ENCODE measurements at places on chromosomes 5 and 9.
A peak's percentile ranks its signal among the peaks of the same experiment; 100 is the strongest.

DNA sequence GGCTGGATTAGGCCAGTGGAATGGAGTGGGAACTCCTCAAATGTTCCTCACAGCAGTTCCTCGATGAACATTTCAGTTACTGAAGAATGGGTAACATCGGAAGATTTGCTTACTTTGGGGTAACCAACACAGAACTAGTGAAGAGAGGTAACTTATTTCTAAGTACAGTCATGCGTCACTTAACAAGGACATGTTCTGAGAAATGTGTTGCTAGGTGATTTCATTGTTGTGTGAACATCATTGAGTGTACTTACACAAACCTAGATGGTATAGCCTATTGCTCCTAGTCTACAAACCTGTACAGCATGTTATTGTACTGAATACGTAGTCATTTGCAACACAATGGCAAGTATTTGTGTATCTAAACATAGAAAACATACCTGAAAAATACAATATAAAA lies 228.3 kb downstream of the MAST4 start:
- no peak for DNase-seq

- DNase-seq: peak; percentile 59
Observed at GRCh38 chr9:2015581-2016407, 647 bp downstream of the SMARCA2 start.

GRCh38 chr5:82246960-82247574 lies 31.1 kb downstream of the RPS23 start:
- no peak for DNase-seq

GRCh38 chr9:88680505-88681160 lies 145.7 kb downstream of the NXNL2 start:
- no peak for DNase-seq

DNA sequence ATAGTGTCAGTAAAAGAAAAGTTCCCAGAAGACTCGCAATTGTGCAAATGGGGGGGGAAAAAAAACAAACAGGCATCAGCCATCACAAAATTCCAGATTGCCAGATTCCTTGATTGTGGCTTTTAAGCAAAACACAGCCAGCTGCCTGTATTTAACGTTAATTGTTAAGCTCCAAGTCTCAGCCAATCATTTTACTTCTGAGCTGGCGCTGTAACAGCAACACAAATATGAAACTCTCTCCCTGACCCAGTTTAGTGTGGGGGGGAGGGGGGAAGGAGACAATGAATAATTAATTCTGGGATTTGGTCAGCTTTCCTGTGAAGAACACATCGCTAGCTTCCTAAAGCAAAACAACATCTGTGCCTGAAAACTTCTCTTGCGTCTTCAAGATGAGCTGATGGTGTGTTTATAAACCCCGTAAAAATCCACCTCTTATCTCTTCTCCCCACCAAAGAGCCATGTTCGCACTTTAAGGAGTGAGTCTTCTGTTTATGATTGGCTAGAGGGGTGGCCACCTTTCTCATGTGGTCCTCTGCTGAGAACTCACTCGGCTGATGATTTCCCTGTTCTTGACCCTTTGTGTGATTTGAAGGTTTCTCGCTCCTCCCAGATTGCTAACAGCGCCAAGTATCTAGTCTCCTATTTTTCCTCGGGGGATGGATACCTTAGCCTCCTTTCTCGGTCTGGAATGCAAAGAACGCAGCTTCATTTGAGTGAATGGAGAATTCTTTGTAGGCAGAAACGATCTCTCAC lies 160.2 kb upstream of the DAPK1 start:
- peak; percentile 72 for DNase-seq

DNA sequence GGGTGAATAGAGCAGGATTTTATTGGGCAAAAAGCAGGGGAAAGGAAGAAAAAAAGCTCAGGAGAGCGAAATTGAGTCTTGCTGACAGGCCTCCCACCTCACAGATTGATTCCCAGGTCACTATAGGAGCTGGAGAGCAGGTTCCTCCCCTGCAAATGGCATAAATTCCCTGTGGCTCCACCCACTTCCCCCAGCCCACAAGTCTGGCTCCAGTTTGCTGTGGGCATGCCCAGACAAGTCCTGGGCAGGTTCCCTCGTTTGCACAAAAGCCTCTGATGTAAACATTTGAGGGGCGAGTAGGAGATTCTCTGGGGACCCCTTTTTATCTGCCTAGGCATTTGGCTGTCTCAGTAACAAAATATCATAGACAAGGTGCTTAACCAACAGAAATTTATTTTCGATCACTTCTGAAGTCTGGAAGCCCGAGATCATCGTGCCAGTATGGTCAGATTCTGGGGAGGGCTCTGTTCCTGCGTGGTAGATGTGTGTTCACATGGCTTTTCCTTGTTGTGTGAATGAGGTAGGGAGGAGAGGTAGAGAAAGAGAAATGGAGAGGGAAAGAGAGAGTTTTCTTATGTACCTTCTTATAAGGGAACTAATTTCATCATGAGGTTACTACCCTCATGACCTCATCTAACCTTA lies 614.5 kb downstream of the MAT2B start:
- DNase-seq: peak; percentile 90

DNA sequence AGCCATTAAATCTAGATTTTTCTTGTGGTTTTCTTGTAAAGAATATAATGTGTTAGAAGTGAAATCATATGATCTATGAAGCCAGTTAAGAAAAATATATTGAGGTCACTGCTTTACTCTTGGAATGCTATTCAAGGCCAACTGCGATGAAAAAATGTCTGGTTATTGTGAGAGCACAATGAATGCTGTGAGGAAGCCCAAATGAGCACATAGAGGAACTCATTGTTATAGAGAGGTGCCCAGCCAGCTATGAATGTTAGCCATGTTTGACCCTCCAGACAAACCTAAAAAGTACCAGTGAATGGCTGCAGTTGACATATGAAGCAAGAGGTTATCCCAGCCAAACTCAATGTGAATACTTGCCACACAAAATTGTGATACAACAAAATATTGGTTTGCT lies 359.8 kb upstream of the FAM174A start:
- no peak for DNase-seq

- DNase-seq: peak; percentile 63
Observed at GRCh38 chr5:40681363-40682153, 1.8 kb downstream of the PTGER4 start.

DNA sequence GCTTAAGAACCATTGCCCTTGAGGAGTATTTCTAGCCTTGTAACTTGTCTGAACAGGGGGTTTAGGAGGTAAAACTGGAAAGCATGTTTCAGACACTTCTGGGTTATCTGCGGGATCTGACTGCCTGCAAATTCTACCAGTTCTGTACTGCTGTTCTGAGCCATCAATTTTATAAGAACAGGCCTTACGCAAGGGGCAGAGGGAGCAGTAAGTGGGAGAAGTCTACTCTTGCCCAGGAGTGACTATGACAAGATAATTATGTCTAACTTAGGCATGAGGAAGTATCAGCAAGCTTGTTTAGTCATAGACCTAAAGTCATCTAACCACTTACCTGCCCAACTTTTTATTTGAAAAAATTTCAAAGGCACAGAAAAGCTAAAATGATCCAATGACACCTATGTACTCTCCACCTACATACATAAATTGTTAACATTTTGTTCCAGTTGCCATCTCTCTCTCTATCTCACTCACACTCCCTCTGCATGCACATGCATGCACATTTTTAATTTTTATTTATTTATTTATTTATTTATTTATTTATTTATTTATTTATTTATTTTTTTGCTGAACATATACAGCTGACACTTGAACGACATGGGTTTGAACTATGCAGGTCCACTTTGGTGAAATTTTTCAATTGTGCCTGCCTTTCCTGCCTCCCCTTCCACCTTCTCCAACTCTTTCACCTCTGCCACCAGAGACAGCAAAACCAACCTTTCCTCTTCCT lies 18.4 kb upstream of the DEPDC1B start:
- DNase-seq: no peak

DNA sequence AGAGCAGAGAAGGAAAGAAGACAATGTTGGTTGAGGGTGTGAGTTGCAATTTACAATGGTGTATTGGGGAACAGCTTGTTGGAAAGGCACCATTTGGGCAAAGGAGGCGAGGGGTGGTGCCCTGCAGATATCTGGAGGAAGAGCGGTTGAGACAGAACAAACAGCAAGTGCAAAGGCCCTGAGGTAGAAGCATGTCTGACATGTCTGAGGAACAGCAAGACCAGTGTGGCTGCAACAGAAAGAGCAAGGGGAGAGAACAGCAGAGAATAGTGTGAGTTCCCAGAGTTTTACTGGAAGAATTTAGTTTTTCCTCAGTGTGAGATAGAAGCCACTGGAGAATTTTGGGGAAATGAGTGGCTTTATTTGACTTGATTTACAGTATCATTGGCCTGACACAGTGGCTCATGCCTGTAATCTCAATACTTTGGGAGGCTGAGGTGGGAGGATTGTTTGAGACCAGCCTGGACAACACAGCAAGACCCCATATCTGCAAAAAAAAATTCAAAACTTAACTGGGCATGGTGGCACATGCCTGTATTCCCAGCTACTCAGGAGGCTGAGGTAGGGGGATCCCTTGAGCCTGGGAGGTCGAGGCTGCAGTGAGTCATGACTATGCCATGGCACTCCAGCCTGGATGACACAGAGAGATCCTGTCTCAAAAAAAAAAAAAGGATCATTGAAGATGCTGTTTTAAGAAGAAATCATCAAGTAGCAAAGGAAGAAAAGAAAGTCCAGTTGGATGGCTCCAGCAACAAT lies 13.6 kb downstream of the CMBL start:
- no peak for DNase-seq

DNA sequence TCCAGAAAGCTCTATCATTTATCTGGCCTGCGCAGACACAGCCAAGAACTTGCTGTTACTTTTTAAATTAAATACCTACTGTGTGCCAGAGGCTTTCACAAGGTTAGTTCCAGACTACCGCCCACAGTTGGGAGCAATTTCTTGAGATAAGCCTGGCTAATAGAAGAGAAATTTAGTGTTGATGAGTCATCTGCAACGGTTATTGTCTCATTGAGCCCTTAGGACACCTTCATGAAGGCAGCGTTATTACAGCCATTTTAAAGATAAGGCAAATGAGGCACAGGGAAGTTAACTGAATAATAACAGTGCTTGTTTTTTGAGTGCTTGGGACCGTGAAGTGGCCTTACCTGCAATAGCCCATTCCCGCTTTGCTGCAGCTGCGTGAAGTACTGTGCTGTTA lies 292.9 kb upstream of the MSX2 start:
- DNase-seq: no peak

DNA sequence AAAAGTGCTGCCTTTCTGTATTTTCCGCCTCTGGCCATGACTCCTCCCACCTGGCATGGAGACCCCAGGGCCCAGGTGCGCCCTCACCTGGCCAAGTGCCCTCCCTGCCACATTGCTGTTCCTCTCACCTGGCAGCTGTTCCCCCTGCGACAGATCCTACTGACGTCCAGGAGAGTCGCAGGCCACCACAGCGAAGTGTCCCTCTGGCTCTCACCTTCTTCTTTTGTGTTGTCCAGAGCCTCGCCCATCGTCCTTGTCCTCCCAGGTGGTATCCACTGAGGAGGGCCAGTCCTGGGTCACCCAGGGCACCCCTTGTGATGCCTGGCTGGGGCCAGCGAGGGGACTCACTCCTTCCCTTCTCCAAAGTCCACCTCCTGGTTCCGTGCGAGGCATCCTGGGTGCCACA lies 2.6 kb downstream of the NKD2 start:
- DNase-seq: peak; percentile 85

DNA sequence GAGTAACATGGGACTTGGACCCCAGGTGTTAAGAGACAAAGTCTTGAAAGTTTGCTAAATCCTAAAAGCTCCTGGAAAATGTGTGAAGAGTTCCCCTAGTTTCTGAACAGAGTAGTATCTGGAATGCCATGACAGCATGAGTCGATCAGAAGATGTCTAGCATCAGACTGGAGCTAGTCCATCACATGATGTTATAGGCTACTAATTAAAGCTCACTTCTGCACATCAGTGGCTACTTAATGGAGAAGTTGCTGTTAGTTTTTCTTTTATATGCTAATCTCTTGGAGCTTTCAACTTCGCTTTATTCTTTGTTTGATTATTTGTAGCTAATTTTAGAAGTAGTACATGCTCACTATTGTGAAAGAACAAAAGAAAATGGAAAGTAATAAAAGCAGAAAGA lies 471.3 kb upstream of the KLF4 start:
- no peak for DNase-seq

DNA sequence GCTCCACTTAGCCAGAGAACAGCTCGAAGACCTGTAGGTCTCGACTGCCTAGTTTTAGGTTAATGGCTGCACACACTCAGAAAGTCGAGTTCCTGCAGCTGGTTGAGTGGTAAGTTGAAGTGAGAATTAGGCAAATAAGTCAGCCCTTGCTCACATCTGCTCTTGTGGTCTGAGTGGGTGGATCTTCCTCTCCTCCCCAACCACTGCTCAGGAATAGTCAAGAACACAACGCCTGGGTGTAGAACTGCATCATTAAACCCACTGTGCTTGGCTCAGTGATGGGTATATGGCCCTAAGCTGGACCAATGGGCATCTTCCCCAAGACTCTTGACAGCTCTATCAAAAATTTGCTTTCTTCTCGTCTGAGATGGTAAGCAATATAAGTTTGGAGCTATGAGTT lies 20.9 kb upstream of the ADAM19 start:
- DNase-seq: no peak

GRCh38 chr9:82781921-82782392 lies 281.0 kb downstream of the RASEF start:
- no peak for DNase-seq

Data from H9 (cell line).